ENCODE measurements at places on chromosomes 2 and 18. TPM values are rescaled to one million over a fixed set of nuclear protein-coding genes. Genes with fewer than 3 reads are reported as not detected.

Gene CAPN14
- 0.15 TPM for total RNA-seq

Gene OR6B3
- not detected for total RNA-seq

Gene PCARE
- 0.95 TPM for total RNA-seq

Gene CABLES1
- 44.2 TPM for total RNA-seq

Gene YWHAQ
- 175 TPM for total RNA-seq

Gene BOK
- total RNA-seq = 44.2 TPM

Gene LIMS3
- total RNA-seq = 2.4 TPM

Gene ZNF2
- 4.1 TPM for total RNA-seq

Gene RGPD5
- total RNA-seq = 84.4 TPM

Gene CCDC141
- total RNA-seq = 40.5 TPM

Gene ABHD3
- total RNA-seq = 32.0 TPM

Gene CTNNA2
- not detected for total RNA-seq

- no peak for DNase-seq
Observed at GRCh38 chr2:142585785-142586184, 291.7 kb upstream of the KYNU start.

DNA sequence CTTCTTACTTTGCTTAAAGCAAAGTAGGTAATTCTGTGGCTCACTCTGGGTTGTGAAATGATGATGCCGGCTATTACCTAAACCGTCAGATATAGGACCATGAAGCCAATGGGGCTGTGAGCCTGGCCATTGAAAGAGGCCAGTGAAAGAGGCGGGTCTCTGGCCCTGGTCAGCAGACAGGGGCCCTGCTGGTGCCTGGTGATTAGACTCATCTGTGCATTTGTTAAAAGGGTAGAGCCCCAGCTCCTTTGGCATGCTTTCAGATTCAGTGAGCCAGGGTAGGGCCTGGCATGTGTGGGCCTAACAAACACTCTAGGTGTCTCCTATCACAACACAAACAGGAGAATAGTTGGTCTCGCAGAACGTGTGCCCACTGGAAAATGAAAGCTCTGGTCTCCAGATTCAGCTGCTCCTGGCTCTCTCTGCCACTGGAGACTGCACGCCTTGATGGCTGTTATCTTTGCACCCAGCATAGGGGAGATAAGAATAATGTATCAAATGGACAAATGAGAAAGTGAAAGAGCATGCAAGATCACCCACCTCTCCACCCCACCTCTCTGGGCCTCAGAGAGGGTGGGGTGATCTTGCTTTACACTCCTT lies 6.9 kb downstream of the LRRC30 start:
- DNase-seq = no peak

DNA sequence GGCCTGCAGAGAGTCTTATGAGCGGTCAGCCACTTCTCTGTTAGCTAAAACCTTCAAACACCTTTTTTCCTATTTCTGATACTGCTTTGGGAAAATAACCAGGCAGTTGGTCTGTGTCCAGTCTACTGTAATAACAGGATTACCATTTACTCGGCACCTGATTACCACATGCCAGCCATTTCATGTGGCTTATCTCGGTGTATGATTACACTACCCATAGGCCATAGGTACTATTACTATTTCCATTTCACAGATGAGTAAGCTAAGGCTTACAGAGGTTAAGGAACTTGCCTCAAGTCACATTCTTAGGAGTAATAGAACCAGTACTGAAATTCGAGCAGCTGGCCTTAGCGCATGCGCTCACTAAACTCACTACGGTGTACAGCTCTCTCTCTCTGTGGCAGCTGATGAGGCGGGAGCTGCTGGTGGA lies 147.2 kb upstream of the L3MBTL4 start:
- DNase-seq = peak; percentile 51

DNA sequence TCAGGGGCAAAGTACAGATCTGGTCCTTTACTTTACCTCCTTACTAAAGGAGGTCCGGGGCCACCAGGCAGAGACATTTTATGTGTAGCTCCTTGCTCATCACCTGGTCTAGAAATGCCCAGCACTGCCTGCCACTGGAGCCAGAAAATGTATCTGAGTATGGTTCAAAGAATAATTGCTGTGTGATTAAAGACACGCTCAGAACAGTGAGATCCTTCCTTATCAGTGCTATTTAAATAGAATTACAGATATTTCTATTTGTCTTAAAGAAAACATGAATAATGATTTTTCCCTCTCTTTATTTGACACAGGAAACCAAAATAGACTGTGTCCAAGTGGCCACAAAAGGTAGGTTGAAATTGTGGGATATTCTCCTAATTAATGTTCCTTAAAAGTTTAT lies 494.8 kb upstream of the RAB12 start:
- DNase-seq = no peak

GRCh38 chr2:190209559-190209958 lies 110.1 kb downstream of the HIBCH start:
- no peak for DNase-seq

GRCh38 chr18:55322178-55322735 lies 265.7 kb downstream of the TCF4 start:
- DNase-seq = peak; percentile 74

DNA sequence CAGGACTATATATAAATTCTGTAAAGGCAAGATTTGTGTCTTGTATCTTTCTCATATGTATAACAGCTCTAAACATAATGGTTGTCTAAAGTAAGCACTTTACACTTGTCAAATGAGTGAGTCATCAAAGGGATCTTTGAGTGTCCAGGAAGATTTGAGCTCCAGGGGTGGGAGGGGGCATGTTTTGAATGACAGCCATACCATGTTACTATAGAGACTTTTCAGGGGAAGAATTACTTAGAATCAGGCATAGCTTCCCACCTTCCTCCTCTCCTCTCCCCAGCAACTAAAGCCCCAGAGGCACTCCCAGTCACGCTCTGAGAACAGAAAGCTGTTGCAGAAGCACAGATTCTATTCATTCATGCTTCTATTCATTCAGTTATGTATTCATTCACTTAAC lies 65.8 kb upstream of the ALK start:
- no peak for DNase-seq

- DNase-seq = no peak
Observed at GRCh38 chr2:73700131-73700611, 37.0 kb downstream of the TPRKB start.

DNA sequence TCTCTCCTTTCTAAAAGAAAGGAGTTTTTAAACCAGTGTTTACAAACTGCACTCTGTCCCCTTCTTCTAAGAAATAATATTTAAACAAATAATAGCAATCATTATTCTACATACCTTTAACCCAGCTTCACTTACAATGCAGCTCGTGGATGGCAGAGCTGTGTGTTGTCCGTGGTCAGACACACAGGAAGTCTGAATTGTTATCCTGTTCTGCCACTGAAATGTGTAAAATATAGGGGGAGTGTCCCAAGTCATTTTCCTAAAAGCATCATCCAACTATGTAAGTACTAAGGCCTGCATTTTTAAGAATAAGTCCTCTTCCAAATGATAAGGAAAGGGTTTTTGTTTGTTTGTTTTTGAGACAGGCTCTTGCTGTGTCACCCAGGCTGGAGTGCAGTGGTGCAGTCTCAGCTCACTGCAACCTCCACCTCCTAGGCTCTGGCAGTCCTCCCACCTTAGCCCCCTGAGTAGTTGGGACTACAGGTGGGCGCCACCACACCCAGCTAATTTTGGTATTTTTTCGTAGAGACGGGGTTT lies 2.7 kb upstream of the PPP4R1 start:
- no peak for DNase-seq

DNA sequence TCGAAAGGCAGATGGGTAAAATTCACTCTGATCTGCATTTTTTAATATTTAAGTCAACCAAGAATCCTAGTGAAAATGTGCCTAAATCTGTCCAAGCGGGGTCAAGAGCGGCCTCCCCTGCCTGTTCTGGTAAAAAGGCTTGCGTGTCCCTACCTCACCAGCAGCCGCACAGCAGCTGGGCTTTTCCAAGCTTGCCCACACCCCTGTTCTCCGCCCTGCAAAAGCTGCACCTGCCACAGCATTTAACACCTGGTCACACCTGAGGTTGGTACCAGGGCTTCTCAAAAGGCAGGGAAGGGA lies 25.8 kb upstream of the TMEM182 start:
- no peak for DNase-seq

DNA sequence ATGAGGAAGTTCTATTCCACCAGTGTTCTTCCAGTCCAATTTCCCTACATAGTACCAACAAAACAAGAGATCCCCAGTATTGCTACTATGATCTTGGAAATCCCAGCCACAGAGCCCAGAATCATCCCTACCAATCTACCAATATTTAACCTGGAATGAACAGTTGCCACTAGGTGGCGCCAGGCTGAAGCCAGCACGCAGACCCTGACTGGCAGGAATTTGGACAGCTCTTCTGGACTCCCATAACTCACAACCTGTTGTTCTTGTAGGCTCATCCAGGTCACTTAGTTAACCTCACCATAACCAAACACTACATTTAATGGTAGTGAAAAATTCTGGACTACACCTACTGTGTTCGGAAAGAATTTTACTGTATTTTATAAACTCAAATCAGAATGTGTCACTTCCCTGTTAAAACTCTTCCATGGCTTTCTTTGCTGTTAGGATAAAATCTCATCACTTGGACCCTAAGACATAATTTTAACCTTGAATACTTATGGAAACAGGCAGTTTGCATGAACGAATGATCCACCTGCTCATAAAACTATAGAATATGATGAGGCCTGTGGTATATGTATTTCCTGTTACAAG lies 59.8 kb upstream of the SLC38A11 start:
- DNase-seq = peak; percentile 56

DNA sequence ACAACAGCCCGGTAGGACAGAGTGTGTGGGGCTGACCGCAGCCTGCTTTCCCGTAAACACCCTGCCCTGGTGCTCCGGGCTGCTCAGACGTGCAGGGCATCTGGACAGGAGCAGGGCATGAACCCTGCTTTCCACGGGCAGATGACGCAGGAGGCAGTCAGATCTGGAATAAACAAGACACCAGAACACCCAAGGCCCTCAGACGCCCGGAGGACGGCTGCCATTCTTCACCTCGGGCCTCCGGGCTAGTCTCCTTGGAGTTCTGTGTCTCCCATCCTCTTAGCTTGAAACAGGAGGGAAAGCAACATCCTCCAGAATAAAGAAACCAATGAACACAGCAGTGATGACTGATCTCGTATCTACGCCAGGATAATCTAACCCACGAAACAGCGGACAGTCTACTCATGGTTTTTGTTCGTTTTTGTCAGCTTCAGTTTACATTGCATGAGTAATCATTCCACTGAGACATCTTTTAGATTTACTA lies 7.3 kb downstream of the PXDN start:
- DNase-seq = peak; percentile 32

DNA sequence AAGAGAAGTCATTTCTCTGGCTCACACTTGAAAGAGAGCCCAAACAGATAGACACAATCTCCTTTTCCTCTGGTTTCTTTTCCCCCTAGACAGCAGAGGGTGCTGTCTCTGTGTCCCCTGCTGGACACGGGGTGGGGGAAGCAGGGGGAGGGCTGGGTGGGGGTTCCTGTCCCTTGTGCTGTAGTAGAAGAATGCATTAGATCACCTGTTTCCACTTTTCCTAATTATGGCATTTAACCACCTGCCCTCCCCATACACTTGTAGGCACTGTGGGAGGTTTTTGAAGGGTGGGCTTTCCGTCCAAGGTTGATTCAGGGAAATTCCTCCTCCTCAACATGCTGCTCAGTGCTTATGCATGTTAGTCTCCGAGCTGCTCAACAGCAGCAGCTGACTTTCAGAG lies 206.2 kb upstream of the EPAS1 start:
- DNase-seq = no peak

DNA sequence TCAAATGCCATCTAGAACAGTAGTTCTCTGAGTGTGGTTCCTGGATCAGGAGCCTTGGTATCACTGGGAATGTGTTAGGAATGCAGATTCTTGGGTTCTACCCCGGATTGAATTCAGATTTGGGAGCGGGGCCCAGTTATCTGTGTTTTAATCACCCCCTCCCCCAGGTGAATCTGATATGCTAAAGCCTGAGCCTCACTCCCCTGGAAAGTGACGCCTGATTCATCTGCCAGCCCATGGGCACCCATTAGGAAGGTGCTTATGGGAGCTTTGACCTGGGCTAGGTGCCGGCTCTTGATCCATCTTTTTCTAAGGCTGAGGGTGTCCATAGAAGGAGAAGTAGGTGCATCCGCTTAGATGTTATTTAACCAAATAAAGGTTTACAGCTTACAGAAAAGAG lies 199.4 kb downstream of the NEDD4L start:
- no peak for DNase-seq

DNA sequence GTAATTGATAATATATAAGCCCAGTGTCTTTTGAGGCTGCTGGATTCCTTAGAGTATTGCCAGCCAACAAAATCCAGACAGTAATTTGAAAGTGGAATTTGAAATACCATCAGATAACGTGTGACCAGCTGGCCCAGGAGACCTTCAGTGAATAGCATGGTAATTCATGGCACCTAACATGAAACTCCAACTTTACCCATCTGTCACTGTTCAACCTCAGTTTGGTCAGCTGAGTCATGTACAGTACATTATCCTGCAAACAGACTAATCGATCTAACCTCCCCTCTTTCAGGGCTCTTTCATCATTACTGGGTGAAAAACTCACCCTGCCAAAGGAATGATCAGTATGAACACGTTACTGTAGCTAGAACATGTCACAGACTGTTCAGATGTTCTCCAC lies 230.6 kb downstream of the DOK6 start:
- no peak for DNase-seq

- DNase-seq = no peak
Observed at GRCh38 chr2:47662552-47662951, 120.4 kb upstream of the MSH6 start.

- DNase-seq = no peak
Observed at GRCh38 chr2:40466935-40467572, 15.2 kb upstream of the SLC8A1 start.

DNA sequence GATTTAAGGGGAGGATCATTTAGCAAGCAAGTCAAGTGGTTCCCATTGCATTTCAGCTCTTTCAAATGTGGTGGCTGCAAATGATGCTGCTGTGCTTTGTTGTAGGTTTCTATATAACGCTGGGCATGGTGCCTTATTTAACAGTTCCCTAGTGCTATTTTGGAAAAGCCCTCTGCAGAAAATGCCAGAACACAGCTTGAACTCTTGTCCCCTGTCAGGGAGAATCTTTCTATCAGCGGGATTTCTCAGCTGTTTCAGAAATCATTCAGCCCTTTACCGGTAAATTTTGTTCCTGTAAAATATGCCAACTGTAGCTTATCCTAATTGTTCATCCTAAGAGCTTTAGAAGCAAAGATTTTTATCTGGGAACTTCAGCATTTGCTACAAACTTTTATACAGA lies 77.8 kb upstream of the DTNA start:
- DNase-seq = no peak

DNA sequence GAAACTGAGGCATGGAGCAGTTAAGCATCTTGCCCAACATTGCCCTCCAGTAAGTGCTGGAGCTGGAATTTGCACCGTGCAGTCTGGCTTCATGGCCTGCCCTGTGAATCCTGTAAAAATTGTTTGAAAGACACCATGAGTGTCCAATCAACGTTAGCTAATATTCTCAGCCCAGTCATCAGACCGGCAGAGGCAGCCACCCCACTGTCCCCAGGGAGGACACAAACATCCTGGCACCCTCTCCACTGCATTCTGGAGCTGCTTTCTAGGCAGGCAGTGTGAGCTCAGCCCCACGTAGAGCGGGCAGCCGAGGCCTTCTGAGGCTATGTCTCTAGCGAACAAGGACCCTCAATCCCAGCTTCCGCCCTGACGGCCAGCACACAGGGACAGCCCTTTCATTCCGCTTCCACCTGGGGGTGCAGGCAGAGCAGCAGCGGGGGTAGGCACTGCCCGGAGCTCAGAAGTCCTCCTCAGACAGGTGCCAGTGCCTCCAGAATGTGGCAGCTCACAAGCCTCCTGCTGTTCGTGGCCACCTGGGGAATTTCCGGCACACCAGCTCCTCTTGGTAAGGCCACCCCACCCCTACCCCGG lies 1.3 kb downstream of the PROC start:
- no peak for DNase-seq

GRCh38 chr2:215752436-215752835 lies 260.9 kb downstream of the MREG start:
- DNase-seq = no peak

- no peak for DNase-seq
Observed at GRCh38 chr2:225042800-225043167, 516 bp upstream of the DOCK10 start.
